NCI-H187 (cell line): ENCODE measurements at places on chromosomes 1 and 21.

DNA sequence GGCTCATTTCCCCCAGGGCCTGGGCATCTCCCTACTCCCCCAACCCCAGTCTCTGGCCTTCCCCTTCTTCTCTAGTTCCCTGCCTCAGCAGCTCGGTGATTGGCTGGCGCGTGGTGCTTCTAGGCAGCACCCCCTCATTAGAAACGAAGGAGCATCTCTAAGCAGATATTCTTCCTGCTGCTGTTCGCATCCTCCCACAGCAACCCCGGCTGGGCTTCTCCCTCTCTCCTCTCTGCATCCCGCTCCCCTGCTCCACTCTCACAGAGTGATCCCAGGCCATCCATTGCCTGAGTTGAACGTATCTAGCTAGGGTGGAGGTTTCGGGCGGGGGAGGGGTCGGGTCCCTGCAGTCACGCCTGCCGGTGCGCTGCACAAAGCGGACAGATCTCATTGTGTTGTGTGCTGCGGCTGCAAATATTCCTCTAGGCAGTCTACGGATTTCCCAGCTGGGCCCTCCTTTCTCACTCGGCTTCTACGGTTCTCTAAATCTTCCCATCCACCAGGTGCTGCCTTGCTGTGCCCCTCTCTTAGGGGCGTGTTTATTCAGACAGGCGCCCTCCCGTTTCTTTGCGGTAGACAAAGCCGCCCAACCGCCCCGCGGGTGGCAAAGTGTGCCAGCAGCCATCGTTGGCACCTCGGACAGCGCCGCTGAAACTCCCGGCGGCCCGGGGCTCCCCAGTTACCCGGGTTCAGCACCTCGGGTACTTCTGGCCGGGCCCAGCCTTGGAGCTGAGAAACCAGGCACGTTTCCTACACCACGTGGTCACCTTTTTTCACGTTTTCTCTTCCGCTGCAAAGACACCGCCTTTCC is 2.2 kb downstream of the CACNA1E start:
- peak; percentile 26 for DNase-seq

GRCh38 chr1:34970829-34971228 is 14.3 kb downstream of the TMEM35B start:
- no peak for DNase-seq

DNA sequence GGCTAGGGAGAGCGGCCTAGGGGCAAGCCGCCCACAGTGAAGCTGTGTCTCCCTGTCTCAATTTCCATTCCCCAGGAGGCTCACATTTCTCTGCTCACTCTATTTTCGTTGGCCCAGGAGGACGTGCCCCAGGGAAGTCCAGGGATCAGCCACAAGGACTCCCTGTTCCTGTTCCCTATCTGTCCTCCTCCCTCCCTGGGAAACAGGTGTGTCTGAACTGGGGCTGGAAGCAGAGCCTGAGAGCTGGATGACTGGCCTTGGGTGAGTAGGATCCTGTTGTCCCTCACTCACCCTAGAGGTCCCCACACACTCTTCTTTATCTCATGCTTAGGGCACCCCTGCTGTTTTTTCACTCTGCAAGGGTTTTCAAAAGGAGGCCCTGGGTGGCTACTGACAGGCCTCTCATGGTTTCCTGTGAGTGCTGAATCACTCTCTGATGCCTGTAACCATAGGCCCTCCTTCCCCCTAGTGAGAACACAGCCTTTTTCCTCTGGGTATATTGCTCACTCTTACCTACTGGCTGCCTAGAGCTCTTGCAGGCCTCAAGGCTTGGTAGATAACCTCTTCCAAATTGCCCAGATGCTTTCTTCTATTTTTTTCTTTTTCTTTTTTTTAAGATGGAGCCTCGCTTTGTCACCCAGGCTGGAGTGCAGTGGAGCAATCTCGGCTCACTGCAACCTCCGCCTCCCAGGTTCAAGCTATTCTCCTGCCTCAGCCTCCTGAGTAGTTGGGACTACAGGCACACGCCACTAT is 3.3 kb upstream of the UTP11 start:
- DNase-seq = no peak

GRCh38 chr1:81889166-81889565 is 88.4 kb downstream of the ADGRL2 start:
- DNase-seq = no peak

DNA sequence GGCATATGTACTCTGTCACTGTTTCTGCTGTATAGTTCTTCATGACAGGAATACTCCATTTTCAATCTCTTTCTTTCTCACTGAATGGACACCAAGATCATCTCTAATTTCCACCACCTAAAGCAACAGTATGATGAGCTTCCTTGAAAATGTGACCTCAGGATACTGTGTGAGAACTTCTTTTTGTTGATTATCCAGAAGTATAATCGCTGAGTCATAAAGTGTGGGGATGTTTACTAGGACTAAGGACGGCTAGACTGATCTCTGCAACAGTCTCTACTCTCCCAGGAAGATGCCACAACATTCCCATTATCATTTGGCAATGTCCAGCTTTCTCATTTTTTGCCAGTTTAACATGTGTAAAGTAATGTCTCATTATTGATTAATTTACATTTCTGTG is 70.3 kb downstream of the TNFSF18 start:
- DNase-seq = no peak

- DNase-seq = no peak
Observed at GRCh38 chr1:229882621-229883020, 184.4 kb upstream of the GALNT2 start.

- DNase-seq = no peak
Observed at GRCh38 chr21:37675202-37675801, 241.0 kb downstream of the KCNJ6 start.

DNA sequence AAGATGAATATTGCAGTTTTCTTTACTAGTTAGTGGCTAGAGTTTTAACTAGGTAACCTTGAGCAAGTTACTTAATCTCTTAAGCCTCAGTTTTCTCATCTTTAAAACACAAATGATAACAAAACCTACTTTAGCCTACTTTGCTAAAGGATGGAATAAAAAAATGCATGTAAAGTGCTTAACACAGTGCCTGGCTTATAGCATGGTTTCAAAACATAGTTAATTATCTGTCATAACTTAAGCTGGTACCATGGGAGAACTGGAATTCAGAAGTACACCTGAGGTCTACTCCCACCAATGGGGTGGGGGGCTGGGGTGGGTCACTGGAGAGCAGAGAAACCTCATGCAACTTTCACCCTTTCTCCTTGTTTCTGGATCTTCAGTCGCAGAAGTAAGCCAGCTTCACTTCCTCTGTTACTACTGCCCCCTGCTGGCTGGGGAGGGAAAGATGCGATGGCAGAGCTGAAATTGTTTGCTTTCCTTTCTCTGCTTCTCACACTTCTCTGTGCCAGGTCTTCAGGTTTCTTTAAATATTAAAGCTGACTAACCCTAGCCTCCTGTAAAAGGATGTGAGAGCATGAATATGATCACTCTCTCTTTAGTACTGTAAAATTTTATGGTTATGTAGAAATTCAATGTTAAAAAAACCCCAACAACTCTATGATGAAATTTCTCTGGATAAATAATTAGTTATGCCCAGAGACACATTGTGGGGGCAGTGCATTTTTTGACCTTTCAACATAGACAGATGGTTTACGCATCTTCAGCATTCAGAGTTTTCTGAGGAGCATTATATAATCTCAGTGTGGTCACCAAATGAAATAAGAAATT is 324.2 kb downstream of the HLX start:
- peak; percentile 13 for DNase-seq

DNA sequence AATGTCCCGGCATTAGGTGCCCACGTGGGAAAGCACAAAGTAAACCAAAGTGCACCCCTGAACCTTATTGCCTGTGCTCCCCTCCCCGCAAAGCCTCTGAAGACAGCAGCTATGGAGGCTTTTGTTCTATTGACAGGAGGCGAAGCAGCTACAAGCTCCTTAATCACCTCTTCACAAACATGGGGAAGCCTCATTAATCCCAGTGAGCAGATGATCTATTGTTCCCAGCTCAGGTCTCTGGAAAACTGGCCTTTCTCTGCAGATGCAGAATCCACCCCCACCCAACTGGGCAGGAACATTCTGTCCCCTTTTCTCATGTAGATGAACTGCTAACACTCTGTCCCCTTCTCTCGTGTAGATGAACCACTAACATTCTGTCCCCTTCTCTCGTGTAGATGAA is 190.5 kb upstream of the CSF3R start:
- no peak for DNase-seq

DNA sequence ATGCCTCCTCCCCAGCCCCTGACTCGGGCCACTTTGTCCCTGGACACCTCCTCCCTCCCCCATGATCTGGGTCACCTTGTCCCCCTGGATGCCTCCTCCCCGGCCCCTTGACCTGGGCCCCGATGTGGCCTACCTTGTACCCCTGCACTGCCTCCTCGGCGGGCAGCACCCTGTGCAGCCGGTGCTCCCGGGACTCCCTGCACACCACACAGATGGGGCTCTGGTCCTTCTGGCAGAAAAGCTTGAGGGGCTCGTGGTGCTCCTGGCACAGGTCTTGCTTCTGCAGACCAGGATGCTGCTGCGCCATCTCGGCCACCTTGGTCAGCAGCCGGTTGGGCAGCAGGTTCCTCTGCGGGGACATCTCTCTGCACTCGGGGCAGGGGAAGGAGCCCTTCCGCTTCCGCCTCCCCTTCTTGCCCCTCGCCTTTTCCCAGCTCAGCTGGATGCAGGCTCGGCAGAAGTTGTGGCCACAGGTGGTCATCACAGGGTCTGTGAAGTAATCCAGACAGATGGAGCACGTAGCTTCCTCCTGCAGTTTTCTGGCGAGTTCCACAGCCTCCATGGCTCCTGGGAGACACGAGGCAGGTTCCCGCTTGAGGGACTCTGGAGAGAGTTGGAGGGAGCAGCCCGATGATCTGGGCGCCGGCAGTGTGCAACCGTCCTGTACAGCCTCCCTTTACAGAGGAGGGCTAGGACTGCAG is 2.0 kb downstream of the TRIM17 start:
- DNase-seq = no peak

GRCh38 chr1:236072001-236072400 is 7.1 kb upstream of the NID1 start:
- no peak for DNase-seq

- no peak for DNase-seq
Observed at GRCh38 chr1:236922190-236922589, 82.1 kb downstream of the MT1HL1 start.

- peak; percentile 74 for DNase-seq
Observed at GRCh38 chr1:32205401-32206370, at the start of gene IQCC. Gene IQCC (plus strand): TSS chr1:32205671. CDS start chr1:32205682, 11 bp downstream.

GRCh38 chr1:56964349-56965017 is 1.3 kb downstream of the C8B start:
- no peak for DNase-seq

GRCh38 chr1:222622765-222623164 is 4.9 kb downstream of the MIA3 start:
- DNase-seq = no peak

GRCh38 chr1:67555461-67556296 is 125.5 kb upstream of the SERBP1 start:
- DNase-seq = no peak

GRCh38 chr1:203448521-203449061 is 27.0 kb upstream of the PRELP start:
- DNase-seq = no peak

DNA sequence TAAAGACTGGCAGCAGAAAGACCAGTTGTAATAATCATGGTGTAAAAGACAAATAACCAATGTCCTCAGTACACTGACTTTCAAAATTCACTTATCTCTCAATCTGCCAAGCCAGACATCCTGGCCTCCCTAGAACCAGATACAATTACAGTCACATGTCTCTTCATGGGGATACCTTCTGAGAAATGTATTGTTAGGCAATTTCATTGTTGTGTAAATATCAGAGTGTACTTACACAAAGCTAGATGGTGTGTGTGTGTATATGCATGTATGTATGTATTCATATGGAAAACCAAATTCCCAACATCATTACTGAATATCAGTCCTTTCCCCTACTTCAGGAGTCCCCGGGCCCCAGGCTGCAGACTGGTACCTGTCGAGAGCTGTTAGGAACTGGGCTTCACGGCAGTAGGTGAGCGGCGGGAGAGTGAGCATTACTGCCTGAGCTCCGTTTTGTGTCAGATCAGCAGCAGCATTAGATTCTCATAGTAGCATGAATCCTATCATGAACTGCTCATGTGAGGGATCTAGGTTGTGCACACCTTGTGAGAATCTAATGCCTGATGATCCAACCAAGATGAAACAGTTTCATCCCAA is 65.3 kb upstream of the ZNF326 start:
- no peak for DNase-seq

GRCh38 chr1:224458996-224459395 is 24.4 kb upstream of the WDR26 start:
- DNase-seq = no peak

- DNase-seq = no peak
Observed at GRCh38 chr21:43958364-43959158, 53.5 kb upstream of the TRAPPC10 start.

DNA sequence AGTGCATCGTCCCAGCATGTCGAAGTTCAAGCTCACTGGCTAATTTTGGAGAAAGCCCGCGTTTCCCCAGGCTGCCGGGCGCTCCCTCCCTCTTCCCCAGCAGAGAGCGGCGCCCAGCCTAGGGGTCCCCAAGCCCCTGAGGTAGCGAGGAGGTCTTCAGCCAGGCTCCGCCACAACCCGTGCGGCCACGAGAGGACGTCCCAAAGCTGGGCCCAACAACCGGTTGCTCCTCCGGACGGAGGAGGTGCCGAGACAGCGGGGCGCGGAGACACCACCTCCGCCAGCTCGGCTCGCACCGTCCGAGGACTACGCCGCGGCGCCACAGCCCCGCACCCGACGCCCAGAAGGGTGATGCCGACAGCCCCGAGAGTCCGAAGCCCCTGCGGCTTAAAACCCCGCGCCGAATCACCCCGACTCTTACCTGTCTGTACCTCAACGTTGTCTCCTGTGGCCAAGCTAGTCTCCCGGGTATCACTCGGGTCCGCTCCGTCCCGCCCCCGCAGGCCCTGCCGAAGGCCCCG is at the start of gene DENND2C:
Gene DENND2C (minus strand): TSS at position 488 of the 521 bp plus-strand sequence. CDS start 44,065 bp downstream, outside the sequence.
- peak; percentile 57 for DNase-seq

GRCh38 chr1:4690951-4691675 is 36.7 kb downstream of the AJAP1 start:
- no peak for DNase-seq

DNA sequence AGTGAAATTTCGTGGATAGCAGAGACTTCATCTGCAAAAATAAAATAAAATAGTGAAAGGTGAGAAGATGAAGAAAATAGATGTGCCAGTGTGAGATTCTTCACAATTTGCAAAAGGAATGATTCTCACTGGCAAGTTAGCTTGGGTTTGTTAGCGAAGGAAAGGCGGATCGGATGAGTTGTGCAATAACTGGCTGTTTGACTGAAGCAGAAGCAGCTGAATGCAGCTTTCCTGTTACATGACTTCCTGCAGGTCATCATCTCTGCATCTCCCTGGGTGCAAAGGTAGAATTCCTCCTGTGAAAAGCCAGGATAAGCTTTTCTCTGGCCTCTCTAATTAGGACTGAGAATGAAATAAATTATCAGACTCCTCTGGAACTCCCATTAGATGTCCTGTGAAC is 263.1 kb upstream of the CHRM3 start:
- no peak for DNase-seq
